Stimulated activated naive CD4-positive, alpha-beta T cell (primary cell): ENCODE measurements at places on chromosomes 11 and 22.

DNA sequence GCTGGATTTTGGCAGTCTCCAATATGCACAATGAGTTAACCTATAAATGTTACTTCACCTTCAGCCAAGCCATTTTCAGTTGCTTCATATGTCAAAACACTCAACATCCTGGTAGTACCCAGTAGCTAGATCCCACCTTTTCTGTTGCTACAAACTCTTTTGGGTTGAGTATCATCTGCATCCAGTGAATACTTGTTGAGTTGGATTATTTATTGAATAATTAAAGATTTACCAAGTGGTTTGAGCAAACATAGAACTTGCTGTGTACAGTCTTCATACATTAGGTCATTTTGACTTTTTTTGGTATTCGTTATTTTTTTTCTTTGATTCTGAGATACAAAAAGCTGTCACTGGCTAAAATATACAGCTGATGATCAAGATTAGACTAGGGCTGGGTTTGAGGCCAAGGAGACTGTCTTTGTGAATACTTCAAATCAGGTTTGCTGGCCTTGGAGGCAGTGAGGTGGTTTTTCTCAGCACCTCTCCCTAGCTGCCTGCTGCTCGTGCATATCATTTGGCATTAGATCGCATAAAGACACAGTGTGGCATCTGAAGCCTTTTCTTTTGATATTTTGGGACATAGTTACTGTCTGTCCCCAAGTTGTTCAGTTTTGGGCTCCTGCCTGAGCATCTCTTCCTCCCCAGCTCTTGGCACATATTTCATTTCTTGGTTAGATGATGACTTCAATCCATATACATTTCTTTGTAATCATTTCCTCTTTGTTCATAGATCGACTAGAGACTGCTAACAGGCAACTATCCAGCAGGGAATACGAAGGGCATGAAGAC is 62.8 kb downstream of the AMOTL1 start:
- no peak for DNase-seq

GRCh38 chr11:131254254-131254653 is 116.2 kb upstream of the NTM start:
- no peak for DNase-seq

DNA sequence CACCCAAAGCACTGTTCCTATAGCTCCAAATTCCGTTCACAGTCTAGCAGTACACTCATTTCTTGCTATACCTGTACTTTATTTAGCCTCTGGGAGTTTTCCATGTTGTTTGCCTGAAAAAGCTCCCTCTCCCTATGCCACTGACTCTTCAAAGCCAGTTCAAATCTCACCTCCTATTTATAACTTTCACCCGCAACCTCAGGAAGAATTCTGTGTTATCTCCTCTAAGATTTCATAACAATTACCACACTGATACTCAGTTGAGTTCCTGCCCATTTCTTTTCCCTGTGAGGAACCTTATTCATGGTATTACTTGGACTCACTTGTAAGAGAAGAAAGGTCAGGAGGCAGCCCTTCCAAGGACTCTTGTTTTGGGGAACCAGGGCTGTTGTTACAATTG is 25.2 kb downstream of the GDPD4 start:
- DNase-seq, result no peak

DNA sequence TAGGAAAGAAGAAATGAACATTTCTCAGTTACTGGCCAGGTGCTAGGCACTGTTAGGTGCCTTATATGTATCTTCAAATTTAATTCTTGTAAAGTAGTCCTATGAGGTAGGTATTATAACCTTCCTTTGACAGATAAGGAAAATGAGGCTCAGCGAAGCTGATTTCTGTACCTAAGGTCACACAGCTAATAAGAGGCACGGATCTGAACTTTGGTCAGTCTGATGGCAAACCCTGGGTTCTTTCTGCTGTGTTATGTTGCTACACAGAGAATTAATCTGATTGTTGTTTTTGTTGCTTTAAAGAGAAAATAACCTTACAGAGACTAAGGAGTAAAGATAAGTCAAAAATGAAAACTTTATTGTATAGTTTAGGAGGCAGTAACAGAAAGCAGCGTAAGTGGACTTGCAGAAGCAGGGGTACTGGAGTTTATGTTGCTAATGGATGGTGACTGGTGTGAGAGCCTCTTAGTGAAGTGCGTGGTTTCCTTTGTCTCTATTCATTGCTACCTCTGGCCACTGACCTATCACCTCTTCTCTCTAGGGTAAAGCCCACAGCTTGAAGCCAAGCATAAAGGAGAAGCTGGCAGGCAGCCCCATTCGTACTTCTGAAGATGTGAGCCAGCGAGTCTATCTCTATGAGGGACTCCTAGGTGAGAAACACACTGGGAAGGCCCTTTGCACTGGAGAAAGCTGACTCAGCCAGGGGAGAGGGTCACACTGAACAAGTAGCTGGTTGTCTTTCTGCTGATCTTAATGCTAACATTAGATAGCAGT is 38.3 kb downstream of the MADD start:
- DNase-seq, result no peak

- no peak for DNase-seq
These were observed 12.5 kb downstream of the IL17REL start for GRCh38 chr22:49999946-50000586.

DNA sequence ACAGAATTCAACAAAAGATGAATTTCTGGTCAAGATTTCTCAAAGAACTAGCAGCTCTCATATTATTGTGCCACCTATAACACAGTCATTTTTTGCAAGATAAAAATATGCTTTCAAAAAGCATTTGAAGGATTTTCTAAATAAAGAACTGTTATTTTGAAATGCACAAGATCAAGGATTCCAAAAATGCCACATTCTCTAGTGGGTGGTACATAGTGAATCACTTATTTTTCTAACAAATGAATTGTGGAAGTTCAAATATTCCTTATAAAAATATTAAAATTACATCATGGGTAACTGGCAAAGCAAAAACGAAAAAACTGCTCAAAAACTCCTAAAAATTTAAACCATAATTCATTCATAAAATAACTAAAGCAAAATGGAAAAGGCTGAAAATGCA is 2.1 kb downstream of the RNF141 start:
- no peak for DNase-seq

GRCh38 chr11:1218256-1218787 is 4.5 kb upstream of the MUC5B start:
- no peak for DNase-seq

DNA sequence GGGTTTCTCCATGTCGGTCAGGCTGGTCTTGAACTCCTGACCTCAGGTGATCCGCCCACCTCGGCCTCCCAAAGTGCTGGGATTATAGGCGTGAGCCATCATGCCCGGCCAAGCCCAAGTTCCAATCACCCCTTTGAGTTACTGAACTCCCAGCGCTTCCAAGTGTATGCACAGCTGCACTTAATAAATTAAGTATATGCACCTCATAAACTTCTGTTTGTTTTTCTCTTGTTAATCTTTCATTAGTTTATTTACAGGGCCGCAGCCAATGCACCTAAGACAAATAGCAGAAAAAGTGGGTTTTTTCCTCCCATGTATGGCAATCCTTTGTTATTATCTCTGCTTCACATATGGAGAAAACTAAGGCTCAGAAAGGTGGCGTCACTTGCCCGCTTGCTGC is 21.3 kb downstream of the SYN3 start:
- DNase-seq, result no peak

DNA sequence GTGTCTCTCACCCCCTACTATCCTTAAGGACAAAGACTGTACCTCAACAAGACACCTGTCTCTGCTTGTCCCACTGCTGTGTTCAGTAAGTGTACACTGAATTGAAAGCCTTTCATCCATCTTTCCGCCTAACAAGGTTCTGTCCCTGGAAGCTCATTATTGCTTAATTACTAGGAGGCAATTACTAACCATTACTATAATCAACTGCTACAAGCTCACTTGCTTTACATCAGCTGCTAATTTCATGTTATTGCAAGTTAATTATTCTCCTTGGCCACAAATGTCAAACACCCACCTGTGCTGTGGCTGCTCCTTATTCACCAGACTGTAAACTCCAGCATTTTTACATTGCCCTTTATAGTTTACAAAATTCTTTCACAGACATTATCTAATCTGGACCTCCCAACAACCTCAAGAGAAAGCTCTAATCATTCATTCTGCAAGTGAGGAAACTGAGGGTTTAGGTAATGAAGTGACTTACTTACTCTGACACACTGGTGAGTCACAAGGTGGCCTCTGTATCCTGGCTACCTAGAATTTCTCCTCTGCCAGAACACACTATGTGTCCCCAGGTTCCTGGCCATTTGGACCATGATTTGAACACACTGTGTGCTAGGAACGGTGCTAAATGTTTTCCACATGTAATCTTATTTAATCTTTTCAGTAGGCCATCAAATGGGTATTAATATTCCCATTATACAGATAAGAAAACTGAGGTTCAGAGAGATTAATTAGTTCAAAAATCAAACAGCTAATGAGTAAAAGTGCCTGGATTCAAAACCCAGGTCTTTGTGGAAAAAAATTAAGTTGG is 66.7 kb downstream of the RAB30 start:
- no peak for DNase-seq

- DNase-seq, result no peak
These were observed 560 bp downstream of the TBX1 start for GRCh38 chr22:19760951-19761724.

DNA sequence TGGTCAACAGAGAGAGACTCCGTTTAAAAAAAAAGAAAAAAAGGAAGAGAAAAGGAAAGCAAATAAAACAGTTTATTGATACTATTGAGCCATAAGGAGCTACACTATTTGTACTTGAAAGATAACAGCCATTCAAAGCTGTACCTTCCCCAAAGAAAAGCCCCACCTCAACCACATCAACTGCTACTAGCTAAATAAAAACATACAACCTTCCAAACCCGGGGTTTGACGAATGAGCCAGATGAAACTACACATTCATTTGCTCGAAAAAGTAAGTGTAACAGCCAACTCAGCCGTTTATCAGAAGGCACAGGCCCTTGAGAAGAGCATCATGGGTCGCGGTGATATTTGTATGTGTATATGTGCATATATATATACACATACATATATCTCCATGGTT is 78.4 kb downstream of the SIK3 start:
- no peak for DNase-seq

GRCh38 chr22:23856721-23857605 is 712 bp upstream of the SLC2A11 start:
- peak; percentile 19 for DNase-seq

GRCh38 chr11:95371153-95371552 is 140.2 kb upstream of the SESN3 start:
- DNase-seq, result no peak

DNA sequence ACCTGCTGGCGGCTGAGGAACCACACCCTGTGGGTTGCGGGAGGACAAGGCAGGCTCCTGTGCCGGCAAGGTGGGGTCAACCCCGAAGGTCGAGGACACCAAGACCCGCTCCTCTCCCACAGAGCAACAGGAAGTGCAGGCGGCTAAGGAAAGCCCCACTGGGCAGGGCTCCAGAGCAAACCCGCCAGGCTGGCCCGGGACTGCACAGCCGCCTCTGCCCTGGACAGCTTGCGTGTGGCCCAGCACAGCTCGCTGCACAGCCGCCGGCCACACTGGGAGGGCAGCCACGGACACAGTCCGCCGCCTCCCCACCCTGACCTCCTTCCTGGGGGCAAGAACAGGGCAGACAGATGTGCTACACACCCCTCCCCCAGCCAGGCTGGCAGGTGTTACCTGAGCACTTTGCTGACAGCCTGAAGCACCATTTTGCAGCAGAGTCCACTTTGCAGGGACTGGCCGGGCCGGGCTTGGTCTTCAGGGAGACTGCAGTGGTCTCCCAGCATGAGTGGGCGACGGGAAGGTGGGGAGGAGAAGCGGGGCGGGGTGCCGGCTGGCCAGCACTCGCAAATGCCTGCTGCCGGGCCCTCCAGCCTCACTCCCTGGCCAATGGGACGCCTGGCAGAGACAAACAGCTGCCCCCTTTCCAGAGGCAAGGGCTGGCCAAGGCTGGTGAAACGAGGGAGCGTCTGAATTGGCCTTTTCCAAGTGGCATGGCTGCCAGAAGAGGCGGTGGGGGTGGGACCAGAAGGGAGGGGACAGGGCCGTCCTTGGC is at the start of gene MOB2:
Gene MOB2 (minus strand): TSS at position 726 of the 772 bp plus-strand sequence. CDS start 223 bp downstream, at position 503.
- no peak for DNase-seq

DNA sequence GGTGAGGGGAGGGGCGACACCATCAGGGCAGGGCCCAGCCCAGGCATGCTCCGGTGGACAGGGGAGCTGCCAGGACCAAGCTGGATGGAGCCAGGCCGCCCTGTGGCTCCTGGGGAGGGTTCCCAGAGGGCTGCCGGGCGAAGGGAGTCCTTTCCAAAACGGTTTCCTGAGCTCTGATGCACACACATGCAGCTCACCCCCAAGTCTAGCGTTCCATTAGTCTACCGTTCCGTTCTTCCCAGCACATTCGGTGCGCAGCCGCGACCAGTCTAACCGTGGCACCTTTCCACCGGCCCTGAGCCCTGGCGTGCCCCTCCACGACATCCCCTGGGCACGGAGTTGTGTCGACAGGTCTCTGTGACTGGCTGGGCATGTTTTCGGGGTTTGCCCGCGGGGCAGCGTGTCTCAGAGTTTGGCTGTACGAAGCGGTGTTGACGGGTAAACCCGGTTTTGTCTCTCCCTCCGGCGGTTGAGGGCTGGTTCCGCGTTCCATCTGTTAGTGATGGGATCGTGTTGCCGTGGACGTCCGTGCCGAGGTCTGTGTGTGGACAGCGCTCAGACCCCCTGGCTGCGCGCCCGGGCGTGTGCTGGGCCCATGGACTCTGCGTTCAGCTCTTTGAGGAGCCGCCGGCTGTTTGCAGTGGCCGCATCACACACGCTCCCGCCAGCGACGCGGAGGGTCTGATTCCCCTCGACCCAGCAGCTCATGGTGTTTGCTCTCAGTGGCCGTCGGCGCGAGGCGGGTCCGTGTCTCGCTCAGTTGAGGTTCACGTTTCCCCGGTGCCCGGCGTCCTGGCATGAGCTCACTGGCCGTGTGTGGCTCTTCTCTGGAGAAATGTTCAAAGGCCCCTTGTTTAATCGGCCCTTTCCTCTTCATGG is 121.2 kb downstream of the IGLL1 start:
- no peak for DNase-seq

- DNase-seq, result peak; percentile 70
These were observed 25.8 kb downstream of the DDIAS start for GRCh38 chr11:82927264-82927880.

DNA sequence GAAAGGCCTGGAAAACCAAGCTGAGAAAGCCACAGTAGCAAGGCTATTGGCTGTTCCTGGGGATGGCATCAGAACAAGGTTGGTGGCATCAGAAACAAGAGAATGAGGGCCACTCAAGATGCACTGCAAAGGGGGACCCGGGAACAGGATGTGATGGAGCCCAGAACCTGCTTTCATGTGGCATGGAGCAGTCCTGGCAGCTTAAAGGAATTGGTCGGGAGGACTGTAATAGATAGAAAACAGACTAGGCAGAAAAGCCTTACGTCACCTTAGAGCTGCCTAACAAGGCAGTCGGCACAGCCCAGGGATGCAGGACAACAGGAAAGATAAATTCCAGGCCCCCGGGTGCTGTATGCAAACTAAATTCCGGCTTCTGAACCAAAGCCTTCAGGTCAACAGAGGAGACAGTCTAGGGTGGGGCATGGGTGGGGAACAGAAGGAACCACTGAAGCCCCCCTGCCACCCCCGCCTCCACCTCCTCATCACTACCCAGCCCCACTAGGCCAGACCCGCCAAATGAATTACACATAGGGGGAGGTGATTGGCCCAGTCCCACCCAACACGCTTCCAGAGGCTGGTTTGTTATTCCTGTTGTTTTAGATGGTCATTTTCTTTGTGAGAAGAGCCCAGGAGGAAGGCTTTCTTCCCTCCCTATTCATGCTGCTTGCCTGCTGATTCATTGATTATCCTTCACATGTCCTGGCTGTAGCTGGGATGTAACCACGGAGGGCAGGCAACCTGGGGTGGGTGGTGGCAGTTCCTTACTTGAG is 25.7 kb upstream of the LRRC55 start:
- no peak for DNase-seq

- DNase-seq, result no peak
These were observed 583 bp downstream of the FGF4 start for GRCh38 chr11:69774354-69775162.
